Cortex of kidney (tissue), 1 donor: ENCODE measurements at places on chromosomes 16 and 17.

GRCh38 chr16:82156761-82157533 lies 13.1 kb downstream of the MPHOSPH6 start:
- no peak for DNase-seq

DNA sequence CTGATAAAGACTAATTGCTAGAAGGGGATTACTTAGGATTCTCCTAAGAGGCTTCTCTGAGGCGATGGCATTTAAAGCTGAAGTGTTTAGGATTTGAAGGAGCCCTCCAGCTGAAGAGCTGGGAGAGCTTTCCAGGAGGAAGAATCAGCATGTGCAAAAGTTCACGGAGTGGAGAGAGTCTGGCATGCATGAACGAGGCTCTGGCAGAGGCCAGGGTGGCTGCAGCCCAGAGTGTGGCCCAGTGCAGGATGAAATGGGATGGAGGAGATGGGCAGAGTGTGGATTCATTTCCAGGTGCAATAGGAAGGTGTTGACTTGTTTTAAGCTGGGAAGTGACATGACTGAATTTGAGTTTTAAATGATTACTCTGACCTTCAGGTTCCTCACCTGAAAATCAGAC lies 249.0 kb upstream of the CCL2 start:
- DNase-seq = no peak

GRCh38 chr16:79993629-79994209 lies 393.2 kb upstream of the MAF start:
- DNase-seq = no peak

GRCh38 chr17:65852911-65853310 lies 291.5 kb upstream of the AXIN2 start:
- DNase-seq = no peak

DNA sequence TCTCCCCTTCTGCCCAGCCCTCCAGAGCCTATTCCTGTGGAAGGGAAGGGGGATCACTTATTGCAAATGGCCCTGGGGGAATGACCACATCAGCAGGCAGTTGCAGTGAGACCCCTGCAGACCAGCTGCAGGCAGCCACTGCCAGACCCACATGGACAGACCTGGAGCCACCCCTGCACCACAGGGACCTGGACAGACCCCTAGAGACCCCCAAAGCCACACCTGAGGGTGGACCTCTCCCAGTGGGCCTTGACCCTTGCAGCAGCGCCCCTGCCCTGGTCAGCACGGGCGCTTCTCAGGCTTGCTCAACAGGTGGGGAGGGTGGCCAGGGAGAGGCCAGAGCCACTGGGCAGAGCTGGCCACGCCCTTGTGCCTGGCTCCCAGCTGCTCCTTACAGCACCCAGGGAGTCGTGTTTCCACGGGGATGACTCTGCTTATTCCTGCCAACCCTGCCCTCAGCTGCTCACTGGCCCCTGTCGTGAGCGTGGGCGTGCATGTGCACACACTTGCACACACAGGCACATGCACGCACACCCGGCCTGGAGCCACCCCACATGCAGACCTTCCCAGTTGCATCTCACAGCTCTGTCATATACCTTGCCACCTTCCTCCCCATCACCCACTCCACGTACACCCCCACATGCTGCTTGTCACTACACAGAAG lies 1.3 kb upstream of the SCN4A start:
- DNase-seq = no peak

GRCh38 chr16:515175-515938 lies 12.2 kb upstream of the CAPN15 start:
- no peak for DNase-seq

GRCh38 chr17:49694847-49695697 lies 12.7 kb downstream of the SLC35B1 start:
- DNase-seq = no peak

DNA sequence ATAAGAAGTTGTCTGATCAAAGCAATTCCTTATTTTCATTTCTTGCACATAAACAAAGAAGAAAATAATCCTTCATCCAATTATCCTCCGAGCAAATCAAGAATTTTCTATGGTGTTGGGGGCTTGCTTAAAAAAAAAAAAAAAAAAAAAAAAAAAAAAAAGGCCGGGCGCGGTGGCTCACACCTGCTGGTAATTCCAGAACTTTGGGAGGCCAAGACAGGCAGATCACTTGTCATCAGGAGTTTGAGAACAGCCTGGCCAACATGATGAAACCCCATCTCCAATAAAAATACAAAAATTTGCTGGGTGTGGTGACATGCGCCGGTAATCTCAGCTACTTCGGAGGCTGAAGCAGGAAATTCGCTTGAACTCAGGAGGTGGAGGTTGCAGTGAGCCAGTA lies 19.3 kb downstream of the CNP start:
- DNase-seq = no peak

- DNase-seq = no peak
Observed at GRCh38 chr16:4313563-4314531, 2.0 kb upstream of the GLIS2 start.

DNA sequence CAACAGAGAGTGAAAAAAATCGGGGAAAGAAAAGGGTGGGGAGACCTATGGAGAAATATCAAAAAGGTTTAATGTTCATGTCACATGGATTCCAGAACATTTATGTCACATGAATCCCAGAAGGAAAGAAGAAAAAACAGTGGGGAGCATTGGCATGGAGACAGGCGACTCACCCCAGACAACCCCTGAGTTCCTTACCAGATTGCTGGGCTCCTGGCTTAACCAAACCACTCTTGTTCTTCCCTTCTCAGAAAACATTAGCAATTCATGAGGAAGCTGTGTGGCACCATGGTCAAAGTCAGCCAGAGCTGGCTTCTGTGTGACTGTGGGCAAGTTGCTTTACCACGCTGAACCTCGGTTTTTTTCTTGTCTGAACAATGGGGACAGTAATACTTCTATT lies 49.6 kb upstream of the CLEC19A start:
- no peak for DNase-seq

DNA sequence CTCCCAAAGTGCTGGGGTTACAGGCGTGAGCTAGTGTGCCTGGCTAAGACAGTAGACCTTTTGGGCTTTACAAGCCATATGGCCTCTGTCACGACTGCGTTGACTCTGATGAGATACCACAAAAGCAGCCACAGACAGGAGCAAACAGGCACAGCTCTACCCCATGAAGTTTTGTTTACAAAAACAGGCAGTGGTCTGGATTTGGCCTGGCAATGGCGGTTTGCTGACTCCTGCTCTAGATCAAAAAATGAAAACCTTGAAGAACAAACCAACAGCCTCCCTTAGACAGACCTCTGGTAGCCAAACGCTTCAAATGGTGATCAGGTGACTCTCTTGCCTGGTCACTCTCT lies 20.7 kb downstream of the SLC43A2 start:
- DNase-seq = no peak

- DNase-seq = no peak
Observed at GRCh38 chr16:76607317-76607716, 330.1 kb downstream of the CNTNAP4 start.

- no peak for DNase-seq
Observed at GRCh38 chr16:22217890-22218730, 12.0 kb downstream of the EEF2K start.
